ENCODE measurements at places on chromosomes 3 and 15. TPM values are rescaled to one million over a fixed set of nuclear protein-coding genes. Genes with fewer than 3 reads are reported as not detected.

ITGA11 gene
- total RNA-seq: 11.4 TPM

KY gene
- 0.49 TPM for total RNA-seq

ZNF501 gene
- total RNA-seq: 7.0 TPM

GOLGA8O gene
- total RNA-seq: 0.97 TPM

P2RY13 gene
- not detected for total RNA-seq

KLHL40 gene
- not detected for total RNA-seq

PP2D1 gene
- total RNA-seq: not detected
